T-cell (primary cell): ENCODE measurements at places on chromosomes 7 and 10.

DNA sequence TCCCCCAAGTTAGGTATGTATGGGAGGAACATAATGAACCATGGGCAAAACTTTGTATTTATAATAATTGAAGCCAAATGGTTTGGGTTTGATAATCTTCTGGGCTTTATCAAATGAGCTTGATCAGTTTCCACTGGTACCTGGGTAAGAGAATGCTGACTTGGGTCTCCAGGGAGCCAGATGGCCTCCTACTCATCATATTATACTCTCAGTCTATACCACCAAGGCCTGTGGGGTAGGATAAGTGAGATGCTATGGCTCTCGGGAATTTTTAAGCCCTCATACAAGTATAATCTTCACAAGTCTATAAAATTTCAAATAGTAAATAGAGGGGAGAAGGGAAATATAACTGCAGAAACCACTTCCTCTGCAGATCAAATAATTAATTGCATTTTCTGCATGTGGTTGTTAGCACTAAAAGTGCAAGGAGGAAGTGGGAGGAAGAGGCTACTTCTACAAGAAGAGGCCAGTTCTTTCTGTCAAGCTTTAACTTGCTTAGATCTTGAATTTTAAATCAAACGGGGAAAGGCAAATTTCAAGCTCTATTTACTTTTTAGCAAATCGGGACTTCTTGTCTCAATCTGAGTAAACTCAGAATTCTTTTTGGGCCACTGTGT lies 349.0 kb downstream of the SORCS1 start:
- no peak for DNase-seq

GRCh38 chr7:114783508-114783907 lies 138.4 kb upstream of the MDFIC start:
- no peak for DNase-seq

DNA sequence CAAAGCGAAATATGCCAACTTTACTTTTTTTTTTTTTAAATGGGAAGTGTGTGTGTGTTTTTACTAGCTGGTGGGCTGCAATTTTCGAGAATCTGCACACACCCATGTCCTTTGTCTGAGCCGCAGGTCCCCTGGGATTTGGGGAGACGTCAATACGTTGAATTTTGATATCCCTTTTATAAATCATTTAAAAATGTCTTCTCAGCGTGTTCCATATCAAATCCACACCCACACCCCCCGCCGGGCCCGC lies 404 bp upstream of the FMC1 start:
- DNase-seq: no peak

GRCh38 chr10:98486421-98486820 lies 39.7 kb upstream of the HPS1 start:
- no peak for DNase-seq

- no peak for DNase-seq
These were observed 125.1 kb upstream of the LYZL1 start for GRCh38 chr10:29163746-29164145.

DNA sequence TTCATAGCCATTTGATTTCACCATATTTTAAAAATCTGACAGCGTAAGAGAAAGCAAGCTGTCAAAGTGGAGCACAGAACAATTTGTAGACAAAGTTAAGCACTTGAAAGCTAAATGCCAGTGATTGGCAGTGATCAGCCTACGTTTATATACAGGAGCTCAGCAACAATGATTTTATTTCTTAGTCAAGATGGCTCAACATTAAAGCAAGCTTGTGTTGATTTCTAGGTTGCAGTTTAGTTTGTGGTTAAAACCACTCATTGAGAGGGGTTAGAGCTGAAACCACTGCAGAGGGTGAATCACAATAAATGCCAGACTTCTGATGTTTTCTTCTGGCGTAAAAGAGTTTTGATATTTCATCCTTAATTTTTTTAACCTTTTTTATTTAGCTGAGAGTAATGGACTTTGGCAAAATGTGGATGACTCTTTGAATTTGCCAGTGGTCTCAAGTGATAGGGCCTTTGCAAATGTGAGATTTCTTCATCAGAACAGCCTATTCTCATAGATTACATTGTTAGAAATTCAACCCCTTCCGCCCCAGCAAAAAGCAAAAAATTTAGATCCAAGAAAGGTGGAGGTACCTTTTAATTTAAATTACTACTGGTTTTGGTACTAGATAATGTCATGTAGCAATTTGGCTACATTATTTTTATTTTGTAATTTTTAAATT lies 73.8 kb downstream of the SHOC2 start:
- DNase-seq: peak; percentile 7

DNA sequence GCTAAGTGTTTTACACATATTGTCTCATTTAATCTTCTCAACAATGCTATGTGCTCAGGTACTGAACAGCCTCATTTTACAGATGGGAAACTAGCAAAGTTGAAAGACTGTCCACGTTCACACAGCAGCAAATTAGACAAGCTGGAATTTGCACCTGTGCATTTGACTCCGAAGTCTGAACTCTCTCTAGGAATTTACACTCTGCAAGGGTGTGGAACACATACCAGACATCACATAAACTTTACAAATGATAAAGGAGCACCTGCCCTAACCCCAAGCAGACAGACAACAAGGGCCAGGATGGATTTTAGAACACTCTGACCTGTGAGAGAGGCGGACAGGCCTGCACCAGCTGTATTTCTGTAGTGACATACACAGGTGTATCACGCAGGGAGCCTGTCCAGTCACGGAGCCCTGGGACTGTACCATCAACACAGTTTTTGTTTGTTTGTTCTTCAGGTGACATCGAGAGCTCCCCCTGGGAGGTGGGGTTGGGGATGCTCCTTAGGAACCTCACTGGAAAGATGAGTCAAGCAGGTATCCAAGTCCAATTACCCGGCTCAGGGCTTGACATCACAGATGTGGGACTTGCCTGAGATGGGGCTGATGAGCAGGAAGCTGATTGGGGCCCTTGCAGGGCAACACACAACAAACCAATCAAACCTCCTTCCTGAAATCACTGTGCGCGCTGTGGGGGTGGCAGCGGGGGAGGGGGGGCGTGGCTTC lies 31.0 kb downstream of the MKI67 start:
- DNase-seq: peak; percentile 47

DNA sequence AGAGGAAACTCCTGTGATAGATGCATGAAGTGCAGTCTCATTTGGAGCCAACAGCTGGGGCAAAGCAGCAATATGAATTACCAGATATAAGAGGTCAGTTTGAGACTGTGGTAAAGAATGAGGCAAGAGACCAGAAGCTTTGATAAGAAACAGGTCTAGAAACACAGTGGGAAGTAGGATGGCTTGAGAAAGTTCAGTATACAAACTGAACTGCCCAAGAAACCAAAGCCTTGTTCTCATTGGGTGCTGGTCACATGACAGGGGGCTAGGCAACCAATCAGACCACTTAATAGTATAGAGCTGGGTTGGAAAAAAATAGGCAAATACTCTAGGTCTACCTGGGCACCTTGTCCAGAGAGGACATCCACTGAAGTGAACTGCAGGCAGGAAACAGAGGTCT lies 46.2 kb upstream of the PLCE1 start:
- DNase-seq: no peak

DNA sequence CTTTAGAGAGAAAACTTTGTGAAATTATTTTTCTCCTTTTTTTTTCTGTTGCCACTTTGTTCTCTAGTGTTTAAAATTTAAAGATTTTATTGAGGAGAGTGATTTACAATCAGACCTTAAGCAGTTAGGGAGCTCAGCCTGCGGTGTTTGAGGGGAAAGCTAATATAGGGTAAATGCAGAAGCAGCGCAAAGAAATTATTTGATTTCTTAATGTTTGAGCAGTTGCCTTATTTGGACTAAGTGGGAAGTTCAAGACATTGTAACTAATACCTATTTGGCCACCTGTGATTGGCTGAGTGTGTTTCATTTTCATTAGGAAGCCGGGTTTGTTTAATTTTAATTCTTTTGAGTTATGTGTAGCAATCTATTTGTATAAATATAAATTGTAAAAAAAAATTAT lies 25.3 kb downstream of the WAC start:
- DNase-seq: no peak

GRCh38 chr7:44305564-44306507 lies 19.6 kb downstream of the CAMK2B start:
- no peak for DNase-seq

DNA sequence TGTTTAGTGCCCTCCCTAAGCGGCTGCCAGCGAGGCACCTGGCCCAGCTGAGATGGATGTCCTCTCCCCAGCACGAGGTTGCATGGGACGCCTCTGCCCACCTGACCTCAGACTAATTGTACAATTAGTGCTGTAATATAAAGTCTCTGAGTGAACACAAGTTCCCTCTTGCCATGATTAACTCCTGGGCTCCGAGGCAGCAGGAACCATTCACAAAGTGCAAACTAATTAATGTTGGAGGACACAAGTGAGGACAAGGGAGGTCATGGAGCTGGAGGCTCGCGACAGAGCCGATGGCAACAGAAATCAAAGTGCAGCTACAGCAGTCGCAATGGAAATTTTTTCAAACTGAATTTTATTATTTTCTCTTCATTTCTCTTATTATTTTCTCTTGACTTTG lies 156.6 kb upstream of the ADARB2 start:
- no peak for DNase-seq

DNA sequence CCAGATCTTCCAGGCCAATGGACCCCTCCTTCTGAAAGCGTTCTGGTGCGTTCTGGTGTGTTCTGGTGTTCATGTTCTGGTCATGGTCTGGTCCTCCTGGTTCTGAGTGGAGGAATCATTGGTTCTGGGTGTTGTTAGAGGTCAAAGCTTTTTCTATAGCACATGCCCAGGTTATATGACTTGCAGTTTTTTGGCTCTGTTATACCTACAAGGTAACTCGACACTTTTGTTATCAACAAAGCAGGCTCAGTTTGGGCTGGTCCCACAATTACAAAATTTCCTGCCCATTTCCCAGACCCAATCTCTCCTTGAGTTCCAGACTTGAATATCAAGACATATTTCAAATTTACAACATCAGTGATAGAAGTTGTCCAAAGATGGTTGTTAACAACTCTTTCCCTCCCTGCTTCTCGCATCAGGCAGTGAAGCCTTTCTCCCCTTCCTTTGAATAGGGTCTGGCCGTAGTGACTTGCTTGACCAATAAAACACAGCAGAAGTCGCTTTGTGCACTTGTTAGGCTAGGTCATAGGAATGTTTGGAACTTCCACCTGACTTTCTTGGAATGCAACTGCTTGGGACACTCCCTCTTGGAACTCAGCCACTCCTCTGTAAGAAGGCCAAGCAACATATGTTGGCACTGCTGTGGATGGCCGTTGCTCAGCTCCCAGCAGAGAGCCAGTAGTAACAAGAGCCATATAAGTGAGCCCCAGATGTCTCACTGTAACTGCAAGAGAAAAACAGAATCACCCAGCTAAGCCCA lies 83.1 kb upstream of the STEAP1B start:
- DNase-seq: no peak

GRCh38 chr10:28355376-28355775 lies 52.5 kb upstream of the MPP7 start:
- no peak for DNase-seq

DNA sequence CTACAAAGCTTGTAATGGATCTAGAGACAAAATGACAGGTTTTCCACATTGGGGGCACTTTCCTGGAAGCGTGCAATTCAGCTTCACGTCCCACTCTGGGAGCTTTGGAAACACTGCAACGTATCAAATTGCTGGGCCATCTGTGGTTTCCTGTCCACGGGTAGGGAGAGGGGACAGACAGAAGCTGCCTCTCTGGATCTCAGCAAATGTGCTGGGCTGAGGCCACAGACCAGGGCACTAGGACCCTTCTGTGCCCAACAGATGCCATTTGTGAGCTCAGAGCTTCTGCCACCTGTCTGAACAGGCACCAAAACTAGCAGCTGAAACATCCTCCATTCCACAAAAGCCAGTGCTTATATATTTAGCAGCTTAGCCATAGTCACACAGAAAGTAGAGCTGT lies 40.9 kb upstream of the FRMD4A start:
- DNase-seq: no peak

DNA sequence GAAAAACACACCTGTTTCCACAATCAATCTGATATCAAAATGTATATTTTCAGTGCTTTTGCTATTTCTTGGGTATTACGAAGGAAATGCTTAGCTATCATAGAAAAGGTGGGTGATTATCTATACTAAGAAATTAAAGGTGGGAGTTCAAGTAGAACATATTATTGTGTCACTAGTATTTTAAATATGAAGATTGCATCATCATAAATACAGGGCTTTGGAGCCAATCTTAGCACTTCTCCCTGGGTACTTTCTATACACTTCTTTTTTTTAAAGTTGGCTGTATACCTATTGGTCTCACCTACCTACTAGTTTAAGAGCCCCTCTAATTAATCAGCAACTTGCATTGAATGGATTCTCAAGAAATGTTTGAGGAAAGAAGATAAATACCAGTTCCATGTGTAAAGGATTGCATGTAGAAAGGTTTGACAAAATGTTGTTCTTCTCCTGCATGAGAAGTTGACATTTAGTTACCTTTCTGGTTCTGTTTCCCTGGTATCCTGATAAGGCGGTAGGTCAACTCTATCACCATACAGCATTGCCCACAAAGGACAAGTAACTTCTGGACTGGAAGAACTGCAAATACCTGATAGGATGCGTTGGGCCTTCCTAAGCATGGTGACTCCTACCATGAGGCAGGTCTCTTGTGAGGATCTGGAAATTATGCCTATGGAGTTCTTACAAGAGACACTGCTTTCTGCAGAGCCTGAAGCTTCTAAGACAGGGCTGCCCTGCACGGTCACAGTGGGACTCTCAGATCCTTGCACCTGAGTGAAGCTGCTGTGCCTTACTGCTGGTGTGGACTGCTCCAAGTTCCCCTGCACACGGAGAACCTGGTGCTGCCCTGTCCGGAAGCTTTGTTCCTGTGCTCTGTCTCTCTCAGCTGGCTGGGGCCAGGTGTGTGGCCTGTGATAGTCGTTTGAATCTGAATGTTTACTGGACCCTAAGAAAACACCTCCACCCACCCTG lies 32.1 kb upstream of the PDSS1 start:
- DNase-seq: no peak

GRCh38 chr7:46198701-46199100 lies 277.6 kb upstream of the IGFBP3 start:
- DNase-seq: no peak

- DNase-seq: no peak
These were observed 50.8 kb upstream of the SLC29A3 start for GRCh38 chr10:71268247-71268691.

DNA sequence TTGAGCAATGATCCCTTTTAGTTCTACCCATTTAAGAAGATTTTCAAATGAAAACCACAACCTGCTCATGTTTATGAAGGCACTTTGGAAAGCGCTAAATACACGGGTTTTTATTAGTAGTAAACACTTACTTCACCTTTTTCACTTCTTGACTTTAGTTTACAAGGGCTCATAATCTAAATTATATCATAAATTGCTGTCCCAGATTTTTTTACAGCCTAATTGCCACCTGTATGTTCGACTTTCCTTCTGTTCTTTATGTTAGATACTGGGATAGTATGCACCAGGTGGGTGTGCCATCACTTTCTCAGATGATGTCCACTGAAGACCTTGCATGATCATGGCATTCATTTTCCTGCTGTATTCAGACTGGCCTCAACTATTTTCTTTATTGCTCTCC lies 22.5 kb downstream of the CFTR start:
- DNase-seq: no peak

- DNase-seq: no peak
These were observed 13.2 kb downstream of the TMEM273 start for GRCh38 chr10:49174926-49175500.

DNA sequence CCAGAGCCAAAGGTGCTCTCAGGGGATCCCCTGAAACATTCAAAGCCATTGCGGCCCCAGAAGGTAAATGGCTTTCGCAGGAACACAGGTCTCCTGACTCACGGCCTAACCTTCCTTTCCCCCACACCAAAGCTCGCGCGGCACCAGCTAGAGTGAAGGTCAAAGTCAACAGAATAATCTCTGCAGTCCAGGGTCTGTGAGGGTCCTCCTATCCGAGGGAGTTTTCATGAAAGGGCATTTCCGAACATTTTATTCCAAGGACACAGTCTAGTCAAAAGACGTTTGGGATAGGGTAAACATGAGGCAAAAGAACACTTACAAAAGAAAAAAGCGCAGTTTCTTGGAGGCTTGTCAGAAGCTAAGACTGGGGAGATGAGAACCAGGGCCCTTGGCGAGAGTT lies 559 bp upstream of the STEAP2 start:
- no peak for DNase-seq
